ENCODE measurements at places on chromosomes 16 and 17.

DNA sequence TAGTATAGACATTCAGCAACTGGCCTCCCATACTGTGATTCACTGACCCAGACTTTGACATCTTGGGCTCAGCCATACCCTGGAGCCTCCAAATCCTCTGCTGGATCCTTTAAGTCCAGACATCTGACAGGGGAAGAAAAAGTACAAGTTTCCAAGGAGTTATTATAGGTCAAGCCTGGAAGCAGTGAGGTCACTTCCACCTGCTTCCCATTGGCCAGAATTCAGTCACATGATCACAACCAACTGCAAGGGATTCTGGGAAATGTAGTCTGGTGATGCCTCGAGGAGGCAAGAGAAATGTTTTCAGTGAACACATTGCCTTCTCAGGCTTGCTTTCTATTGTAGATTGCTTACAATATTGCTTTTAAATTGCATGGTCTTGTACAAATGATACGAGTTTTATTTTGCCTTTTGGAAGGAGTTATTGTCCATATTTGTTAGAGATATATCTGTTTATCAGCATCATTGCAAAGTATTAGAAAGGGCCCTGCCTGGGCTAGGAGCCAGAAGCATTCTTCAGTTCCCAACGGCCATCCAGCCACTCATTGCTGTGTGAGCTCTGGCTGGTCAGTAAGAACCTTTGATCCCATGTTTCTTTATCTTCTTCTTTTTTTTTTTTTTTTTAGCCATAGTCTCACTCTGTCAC, 696.9 kb downstream of the WWOX start:
- DNase-seq, result no peak

DNA sequence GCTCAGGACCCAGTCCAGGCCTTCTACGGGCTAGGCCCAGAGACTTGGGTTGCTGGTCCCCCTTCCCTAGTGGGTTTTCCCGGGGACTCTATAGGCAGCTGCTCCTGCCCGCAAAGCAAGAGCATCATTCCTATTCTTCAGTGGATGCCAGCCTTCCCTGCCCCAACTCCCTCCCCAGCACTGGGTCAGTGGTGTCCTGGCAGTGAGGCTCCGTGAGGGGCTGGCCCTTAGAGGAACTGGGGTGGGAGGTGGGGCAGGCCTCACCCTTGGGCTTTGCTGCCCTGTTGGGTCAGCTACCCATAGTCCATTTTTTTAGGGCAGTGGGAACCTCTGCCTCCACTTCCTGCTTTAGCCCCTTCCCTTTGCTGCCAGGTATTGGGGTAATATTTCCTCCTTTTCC, 7.9 kb upstream of the PLEKHG4 start:
- DNase-seq, result no peak

DNA sequence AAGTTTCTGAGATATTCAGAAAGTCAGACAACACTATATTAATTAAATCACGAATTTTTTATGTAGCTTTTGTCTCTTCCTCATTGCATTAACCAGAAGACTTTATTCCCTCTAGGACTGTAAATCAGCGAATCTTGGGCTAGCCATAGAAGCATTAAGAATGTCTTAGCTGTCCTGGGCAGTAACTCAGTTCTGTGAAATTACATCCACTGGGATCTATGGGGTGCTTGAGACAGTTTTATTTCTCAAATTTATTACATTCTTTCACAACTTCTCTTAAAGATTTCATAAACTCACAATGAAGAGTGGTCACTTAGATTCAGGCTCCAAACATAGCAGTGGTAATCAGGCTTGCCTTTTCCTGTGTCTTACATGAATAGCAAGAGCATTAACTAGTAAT, 1153.4 kb downstream of the CDH8 start:
- DNase-seq, result no peak

GRCh38 chr17:17350491-17351355, 47.5 kb downstream of the NT5M start:
- no peak for DNase-seq

GRCh38 chr17:58291246-58291645, 10.5 kb upstream of the MPO start:
- no peak for DNase-seq

GRCh38 chr17:34633351-34633750, 54.0 kb downstream of the TMEM132E start:
- no peak for DNase-seq

- no peak for DNase-seq
Observed at GRCh38 chr16:55534756-55535155, 25.9 kb downstream of the LPCAT2 start.

DNA sequence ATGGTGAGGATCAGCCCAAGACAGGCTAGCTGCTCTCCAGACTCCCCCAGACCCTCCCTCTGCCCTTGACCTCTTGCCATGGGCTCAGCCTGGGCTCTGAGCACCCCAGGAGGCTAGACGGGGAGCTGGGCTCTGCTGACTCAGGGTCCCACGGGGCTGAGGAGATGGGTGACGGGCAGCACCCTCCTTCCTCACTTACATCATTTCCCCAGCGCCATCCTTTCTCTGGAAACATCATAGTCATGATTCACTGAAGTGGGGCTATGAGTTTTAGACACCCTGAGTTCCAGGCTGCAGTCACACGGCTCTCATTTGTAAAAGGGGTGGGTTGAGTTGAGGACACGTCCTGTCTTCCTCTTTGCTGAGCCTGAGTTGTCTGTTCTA, 3.0 kb upstream of the ITGAX start:
- no peak for DNase-seq

DNA sequence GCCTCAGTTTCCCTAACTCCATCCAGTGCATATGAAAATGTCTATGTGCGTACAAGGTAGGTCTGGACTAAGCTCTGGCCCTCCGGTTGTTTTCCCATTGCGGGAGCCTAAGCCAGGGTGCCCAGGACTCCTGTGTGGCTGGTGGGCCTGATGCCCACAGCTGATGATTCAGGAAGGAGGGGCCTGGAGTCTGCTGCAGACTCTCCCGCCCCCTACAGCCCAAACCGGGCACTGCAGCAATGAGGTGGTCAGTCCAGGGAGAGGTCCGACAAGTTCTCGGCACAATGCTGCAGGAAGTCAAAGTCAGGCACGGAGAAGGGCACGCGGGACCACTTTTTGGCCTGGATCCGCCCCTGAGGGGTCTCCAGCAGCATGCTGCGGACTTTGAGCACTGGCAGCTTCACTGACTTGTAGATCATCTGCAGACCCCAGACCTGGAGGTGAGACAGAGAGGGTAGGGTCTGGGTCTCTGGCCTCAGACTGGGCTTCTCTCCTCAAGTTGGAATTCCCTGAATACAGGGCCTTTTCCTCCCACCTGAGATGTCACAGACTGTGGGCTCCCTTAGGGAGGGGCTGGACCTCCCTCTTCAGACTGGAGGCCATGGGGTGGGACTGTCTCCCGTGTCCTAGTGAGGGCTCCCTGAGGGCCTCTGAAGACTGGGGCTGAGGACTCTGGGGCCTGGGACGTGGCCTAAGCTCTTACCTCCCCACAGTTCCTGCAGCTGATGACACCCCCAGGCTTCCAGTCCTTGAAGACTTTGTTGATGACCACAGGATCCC, 3.4 kb upstream of the ZNF385C start:
- peak; percentile 39 for DNase-seq

DNA sequence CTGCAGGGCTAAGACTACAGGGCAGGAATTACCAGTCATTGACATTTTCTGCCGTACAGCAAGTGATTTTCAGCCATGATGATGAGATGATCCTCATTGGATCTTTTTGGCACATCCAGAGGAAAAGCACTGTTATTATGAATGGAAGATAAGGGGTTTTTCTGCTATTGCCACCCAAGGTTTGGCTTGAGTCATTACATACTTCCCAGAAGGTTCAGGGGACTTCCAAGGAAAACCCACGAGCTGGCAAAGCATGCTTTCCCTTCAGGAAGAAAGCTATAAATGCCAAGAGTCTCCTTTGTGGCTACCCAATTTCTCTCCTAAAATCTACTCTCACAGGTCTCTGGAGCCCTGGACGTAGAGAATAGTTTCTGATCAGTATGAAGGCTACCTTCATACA, 6.1 kb downstream of the CHST4 start:
- no peak for DNase-seq

DNA sequence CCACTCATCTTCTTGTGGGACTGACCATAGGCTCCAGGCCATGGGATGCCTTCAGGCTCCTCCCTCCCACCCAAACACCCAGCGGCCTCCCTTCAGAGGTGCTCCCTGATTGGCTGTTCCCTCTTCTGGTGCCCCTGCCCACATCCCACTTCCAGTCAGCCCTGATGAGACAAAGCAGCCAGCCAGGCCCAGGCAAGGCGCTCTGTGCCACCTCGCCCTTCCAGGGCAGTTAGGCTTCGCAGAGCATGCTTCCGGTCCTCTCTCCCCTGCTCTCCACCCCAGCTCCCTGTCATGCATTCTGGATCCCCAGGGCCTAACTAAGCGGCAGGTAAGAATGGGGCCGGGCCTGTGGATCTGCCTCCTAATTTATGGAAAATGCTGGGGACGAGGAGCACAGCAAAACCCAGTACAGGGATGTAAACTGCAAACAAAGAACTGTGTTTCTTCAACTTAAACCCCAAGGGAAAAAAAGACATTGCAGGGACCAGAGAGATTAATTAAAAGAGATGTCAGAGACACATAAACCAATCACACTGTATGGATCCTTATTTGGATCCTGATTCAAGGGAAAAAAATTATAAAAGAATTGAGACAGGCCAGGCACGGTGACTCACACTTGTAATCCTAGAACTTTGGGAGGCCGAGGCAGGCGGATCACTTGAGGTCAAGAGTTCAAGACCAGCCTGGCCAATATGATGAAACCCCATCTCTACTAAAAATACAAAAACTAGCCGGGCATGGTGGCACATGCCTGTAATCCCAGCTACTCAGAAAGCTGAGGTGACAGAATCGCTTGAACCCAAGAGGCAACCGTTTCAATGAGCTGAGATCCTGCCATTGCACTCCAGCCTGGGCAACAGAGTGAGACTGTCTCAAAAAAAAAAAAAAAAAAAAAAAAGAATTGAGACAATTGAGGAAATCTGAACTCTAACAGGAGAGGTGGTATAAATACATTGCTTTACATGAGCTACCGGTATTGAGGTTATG, 26.0 kb downstream of the ZDHHC7 start:
- DNase-seq, result no peak

DNA sequence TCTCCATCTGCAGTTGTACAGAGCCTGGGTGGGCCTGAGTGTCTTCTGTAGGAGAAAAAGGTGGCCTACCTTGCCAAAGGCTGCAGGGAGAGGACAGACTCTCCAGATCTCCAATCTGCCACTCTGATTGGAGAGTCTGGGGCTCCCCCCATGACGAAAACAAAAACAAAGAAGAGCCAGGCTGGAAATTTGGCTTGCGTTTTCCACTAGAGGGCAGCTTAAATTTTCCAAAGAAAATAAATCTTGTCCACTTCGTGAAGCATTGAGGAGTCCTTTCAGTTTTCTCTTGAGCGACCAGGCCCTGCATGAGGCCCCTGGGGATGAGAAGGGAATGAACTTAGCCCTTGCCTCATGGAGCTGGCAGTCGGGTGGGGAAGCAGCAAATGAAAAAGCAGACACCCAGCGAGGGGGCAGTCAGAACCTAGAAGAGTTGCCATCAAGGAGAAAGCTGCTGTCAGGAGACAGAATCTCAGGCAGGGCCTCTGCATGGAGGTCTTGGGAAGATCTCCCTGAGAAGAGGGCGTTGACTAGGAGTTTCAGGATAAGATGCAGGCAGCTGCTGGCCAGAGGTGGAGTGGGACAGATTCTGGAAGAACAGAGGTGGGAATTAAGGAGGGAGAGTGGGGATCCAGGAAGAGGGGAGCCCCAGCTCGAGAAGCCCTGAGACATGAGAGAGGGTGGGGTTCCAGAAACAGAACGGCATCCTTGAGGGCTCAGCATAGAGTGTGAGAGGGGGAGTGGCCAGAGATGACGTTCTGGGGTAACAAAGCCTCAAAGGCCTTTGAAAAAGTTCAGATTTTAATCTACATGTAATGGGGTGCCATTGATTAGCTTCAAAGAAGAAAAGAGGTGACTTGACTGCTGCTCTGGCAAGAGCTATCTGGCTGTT, 8.4 kb upstream of the SHCBP1 start:
- DNase-seq, result no peak

GRCh38 chr16:49776085-49776595, 79.8 kb downstream of the ZNF423 start:
- DNase-seq, result no peak

- no peak for DNase-seq
Observed at GRCh38 chr17:76631821-76632565, 11.6 kb downstream of the ST6GALNAC1 start.

GRCh38 chr16:424623-425081, 797 bp upstream of the RAB11FIP3 start:
- DNase-seq, result no peak

GRCh38 chr16:47523342-47524006, 62.3 kb downstream of the PHKB start:
- no peak for DNase-seq

GRCh38 chr16:2966043-2966807, 2.1 kb downstream of the KREMEN2 start:
- no peak for DNase-seq

DNA sequence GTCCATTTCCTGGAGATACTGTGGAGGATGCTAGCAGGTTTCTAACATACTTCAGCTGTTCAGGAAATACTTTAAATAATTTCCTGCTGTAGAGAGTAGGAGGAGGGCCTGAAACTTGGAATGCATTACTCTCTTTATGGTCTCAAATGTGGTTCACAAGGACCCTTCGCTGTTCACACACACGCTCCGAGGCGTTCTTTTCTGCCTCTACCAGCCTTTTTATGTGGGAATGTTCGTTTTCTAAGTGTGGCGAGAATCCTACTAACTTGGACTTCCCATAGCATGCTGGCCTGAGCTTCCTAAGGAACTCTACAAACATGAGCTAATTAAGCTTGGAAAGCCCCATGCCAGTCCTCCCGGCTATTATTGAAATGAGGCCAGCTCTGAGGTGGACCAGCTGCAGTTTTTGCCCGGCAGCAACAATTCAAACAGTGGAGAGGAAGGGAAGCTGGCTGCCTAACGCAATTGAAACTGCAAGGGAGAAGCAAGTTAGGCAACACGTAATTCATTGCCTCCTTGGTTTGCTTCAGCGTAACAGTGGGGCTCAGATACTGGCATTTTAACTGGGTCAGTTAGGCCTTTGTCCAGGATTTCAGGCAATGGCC, 18.9 kb downstream of the KPNA2 start:
- no peak for DNase-seq

DNA sequence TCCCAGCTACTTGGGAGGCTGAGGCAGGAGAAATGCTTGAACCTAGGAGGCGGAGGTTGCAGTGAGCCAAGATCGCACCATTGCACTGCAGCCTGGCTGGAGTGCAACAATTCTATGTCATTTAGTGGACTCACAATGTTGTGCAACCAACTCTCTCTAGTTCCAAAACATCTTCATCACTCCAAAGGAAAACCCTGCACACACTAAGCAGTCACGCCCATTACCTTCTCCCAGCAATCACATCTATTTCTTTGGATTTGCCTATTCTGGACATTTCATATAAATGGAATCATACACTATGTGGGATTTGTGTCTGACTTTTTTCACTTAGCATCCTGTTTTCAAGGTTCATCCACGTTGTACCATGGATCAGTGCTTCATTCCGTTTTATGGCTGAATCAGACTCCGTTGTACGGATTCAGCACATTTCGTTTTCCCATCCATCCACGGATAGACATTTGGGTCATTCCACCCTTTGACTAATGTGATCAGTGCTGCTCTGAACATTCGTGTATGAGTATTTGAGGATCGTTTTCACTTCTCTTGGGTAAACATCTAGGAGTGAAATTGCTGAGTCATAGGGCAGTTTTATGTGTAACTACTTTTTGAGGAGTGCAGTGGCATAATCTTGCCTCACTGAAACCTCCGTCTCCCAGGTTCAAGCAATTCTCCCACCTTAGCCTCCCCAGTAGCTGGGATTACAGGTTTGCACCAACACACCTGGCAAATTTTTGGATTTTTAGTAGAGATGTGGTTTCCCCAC, 45.4 kb upstream of the EMP2 start:
- no peak for DNase-seq

Data from stimulated activated CD8-positive, alpha-beta memory T cell treated with anti-CD3 and anti-CD28 coated beads, Interleukin-4, amount 100 ng/mL, for 4 hours (primary cell).